ENCODE measurements at places on chromosomes 12 and 14.

GRCh38 chr14:54985156-54985555 is 41.7 kb downstream of the WDHD1 start:
- DNase-seq = no peak
- no peaks in the 10 kb centered on the region for H3K4me1 ChIP-seq
- no peaks in the 10 kb centered on the region for H3K27me3 ChIP-seq
- no peaks in the 10 kb centered on the region for H3K36me3 ChIP-seq
- no peak overlapping the region for H3K4me3 ChIP-seq

- H3K4me3 ChIP-seq = no peak overlapping the region
- no peaks in the 10 kb centered on the region for H3K27me3 ChIP-seq
- H3K27ac ChIP-seq = peak overlapping the region; percentile 38
- DNase-seq = no peak
These were observed 147.3 kb downstream of the CEP83 start for GRCh38 chr12:94312378-94312777.

- H3K4me1 ChIP-seq = peaks cover 13% of the 10 kb centered on the region
- H3K36me3 ChIP-seq = no peaks in the 10 kb centered on the region
- no peak overlapping the region for H3K4me3 ChIP-seq
These were observed 1.1 kb upstream of the TRAF3 start for GRCh38 chr14:102775855-102776760.

DNA sequence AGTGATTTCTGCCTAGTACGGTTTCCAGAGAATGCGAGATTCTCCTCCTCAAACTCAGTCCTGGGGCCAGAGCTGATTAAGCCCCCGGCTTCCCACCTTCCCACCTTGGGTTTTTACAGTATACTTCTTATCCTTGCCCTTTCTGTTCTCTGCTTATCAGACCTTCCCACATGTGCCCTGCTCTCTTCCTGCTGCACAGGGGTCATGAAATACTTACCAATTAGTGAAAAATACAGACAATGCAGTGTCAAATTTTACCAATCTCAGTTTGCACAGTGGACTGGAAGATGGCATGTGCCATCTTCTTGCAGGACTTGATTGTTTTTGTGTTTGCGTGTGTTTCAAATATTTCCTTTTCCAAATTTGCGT is 14.7 kb downstream of the SUSD6 start:
- DNase-seq = no peak
- no peak overlapping the region for H3K4me3 ChIP-seq
- peak overlapping the region; percentile 40 for H3K27ac ChIP-seq
- peaks cover 27% of the 10 kb centered on the region for H3K4me1 ChIP-seq
- H3K27me3 ChIP-seq = no peaks in the 10 kb centered on the region

DNA sequence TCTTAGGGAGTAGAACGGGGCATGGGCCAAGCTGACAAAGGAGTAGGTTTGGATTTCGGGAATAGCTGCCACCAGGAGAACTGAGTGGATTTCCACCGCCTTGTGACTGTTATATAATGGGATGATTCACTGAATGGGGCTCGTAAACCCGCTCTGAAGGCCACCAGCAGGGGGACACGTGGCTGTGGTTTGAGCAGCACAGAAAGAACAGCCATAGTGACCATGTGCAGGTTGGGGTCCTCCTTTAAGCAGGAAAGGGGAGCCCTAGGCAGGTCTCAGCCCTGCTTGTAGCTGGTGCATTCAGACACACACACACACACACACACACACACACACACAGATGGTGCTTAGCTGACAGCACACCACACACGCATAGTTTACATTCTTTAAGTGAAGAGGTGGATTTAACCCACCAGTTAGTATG is 8.6 kb upstream of the ASB2 start:
- no peaks in the 10 kb centered on the region for H3K27me3 ChIP-seq
- peak; percentile 48 for DNase-seq
- peak overlapping the region; percentile 55 for H3K27ac ChIP-seq
- H3K4me3 ChIP-seq = no peak overlapping the region

DNA sequence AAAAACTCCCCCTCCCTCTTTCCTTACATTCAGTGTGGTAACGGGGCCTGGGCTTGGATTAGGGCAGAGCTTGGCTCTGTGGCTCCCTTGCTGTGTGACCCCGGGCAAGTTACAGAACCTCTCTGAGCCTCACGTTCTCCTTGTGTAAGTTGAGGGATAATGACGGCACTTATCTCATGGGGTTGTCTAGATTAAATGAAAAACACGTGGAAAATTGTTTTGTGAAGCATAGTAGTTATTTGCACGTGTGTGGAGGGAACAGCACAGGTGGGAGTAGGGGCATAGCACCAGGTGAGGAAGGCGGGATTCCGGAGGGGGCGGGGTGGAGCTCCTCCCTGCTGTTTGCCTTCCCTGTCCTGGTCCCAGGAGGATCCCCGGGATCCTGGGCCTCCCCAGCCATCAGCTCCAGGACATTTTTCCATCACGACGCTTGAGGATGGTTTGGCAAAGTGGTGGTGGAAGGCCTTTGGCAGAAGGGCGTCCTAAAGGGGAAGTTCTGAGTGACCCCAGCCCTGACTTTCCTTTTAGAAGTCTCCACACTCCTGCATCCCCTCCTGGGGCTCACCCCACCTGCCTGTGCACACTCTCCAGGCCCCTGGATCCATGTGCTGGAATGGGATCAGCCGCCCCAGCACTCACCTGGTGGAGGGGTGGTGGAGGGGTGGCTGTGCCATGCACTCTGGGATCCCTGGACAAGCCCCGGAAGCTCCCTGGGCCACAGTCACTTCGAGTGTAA is 22.7 kb downstream of the LRTM2 start:
- H3K27ac ChIP-seq = no peak overlapping the region
- H3K36me3 ChIP-seq = no peaks in the 10 kb centered on the region
- peaks cover 13% of the 10 kb centered on the region for H3K27me3 ChIP-seq
- H3K4me3 ChIP-seq = no peak overlapping the region
- H3K4me1 ChIP-seq = no peaks in the 10 kb centered on the region

DNA sequence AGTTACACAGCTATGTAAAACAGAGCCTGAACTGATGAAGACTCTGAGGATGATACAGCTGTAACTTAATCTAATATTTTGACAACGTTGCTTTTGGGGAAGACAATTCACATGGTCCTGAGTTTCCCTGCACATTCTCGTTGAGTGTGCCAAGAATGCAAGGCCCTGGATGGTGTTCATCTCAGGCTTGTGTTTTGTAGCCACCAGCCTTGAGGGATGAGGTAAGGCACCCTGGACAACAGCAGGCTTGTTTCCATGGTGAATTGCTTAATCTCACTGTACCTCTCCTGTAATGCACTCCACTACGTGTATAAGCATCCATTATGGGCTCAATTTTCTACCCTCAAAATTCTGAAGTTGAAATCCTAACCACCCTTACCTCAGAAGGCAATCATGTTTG is 2.1 kb downstream of the CATSPERB start:
- no peak overlapping the region for H3K27ac ChIP-seq
- H3K27me3 ChIP-seq = no peaks in the 10 kb centered on the region
- DNase-seq = no peak
- no peaks in the 10 kb centered on the region for H3K36me3 ChIP-seq
- no peak overlapping the region for H3K4me3 ChIP-seq
- no peaks in the 10 kb centered on the region for H3K4me1 ChIP-seq

DNA sequence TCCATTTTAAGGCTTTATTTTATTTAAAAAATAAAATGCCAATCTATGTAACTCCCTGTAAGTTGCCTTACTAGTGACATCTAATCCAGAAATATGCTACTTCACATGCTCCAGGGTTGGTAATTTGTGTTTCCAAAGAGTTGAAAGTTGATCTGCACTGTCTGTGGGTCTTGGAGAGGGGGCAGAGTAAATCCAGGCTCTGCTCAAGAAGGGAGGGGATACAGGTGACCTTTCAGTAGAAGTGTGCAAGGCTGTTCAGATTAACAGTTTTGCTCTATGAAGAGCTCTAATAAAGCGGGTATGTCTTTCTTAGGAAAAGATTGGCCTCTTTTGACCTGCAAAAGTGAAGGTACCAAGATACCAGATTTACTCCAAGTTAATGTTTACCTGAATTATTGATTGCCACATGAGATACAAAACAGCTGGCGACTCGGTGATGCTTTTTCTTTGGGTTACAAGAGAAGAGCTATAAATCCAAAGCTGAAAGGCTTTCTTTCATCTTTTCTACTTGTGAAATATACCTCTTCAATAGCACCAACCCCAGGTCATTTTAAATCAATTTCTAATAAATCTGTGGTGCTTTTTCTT is 75.6 kb upstream of the FLRT2 start:
- H3K4me1 ChIP-seq = no peaks in the 10 kb centered on the region
- DNase-seq = no peak
- H3K27ac ChIP-seq = no peak overlapping the region
- H3K27me3 ChIP-seq = no peaks in the 10 kb centered on the region
- H3K4me3 ChIP-seq = no peak overlapping the region

DNA sequence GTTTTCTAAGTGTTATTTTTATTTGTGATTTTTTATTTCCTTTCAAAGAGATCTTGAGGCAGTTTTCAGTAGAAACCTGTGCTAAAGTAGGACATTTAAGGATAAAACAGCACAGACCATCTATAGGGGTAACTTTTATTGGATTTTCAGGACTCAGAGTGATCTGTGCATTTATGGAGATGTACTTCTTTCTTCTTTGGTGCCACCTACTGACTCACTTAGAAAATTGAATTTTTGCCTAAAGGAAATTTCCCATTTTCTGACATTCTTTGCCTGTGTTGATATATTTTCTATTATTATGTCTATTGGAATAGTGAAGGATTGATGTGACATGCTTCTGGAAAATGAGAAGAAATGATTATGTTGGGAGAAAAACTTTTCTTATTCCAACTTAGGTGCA is 113.0 kb downstream of the UNC79 start:
- H3K27ac ChIP-seq = no peak overlapping the region
- no peak overlapping the region for H3K4me3 ChIP-seq
- no peaks in the 10 kb centered on the region for H3K27me3 ChIP-seq
- no peaks in the 10 kb centered on the region for H3K36me3 ChIP-seq
- H3K4me1 ChIP-seq = no peaks in the 10 kb centered on the region

DNA sequence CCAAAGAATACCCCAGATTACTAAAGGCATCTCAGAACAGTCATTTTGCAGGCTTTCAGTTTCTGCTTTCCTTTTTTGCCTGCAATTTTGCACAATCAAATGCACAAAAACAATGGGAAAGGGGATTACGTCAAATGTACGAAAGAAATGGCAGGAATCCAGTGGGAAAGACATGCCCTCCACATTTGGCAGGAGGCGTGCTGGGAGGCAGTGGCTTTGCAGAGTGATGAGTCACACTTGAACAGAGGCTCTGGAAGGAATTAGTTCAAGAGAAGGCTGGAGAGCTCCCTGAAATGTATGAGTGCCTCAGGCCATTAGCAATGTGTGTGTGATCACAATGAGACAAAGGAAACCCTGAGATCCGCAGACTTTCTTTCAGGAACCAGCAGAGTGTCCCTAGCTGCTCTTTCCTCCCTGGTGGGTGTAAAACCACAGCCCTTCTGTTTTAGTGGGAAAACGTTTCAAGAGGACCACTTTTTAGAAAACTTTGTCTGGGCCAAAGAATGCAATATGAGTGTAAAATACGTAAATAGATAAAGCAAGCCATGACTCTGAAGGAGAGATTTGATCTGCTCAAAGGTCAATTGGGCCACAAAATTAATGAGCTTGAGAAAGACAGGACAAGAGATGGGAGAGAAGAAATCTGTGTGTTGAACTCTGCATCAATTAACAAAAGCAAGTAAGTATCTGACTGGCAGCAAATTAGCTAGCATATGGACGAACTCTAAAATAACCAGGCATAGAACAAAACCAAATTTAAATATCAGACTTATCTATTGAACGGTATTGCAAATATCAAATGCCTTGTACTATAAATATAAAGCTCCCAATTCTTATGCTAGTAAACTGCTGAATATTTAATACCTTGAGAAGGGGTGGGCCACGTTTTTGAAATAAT is 155.4 kb upstream of the PDE3A start:
- no peak overlapping the region for H3K4me3 ChIP-seq
- no peaks in the 10 kb centered on the region for H3K36me3 ChIP-seq
- no peaks in the 10 kb centered on the region for H3K27me3 ChIP-seq
- peak overlapping the region; percentile 80 for H3K27ac ChIP-seq

- DNase-seq = no peak
- H3K4me1 ChIP-seq = no peaks in the 10 kb centered on the region
- peaks cover 35% of the 10 kb centered on the region for H3K27me3 ChIP-seq
- H3K27ac ChIP-seq = no peak overlapping the region
- peak overlapping the region; percentile 29 for H3K4me3 ChIP-seq
- no peaks in the 10 kb centered on the region for H3K36me3 ChIP-seq
These were observed 545 bp downstream of the PPFIA2 start for GRCh38 chr12:81758421-81759189.

DNA sequence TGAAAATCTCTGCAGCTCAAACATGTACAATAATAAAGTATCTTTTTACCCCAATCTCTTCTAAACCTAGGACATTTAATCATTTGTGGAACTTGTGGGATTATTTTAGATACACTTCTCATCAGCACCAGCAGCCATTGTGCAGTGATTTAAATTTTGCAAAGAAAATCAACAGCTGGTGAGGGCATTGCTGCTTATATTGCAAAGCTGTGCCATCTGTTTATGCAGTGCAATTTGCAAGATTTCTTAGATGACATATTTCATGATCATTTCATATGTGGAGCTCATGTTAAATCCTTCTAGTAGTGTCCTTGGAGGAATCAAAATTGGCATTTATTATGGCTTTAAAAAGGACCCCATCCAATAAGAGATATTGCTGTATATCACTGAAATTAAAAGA is 320.7 kb downstream of the BTG1 start:
- no peak overlapping the region for H3K27ac ChIP-seq
- no peaks in the 10 kb centered on the region for H3K4me1 ChIP-seq
- no peak overlapping the region for H3K4me3 ChIP-seq
- H3K36me3 ChIP-seq = no peaks in the 10 kb centered on the region
- H3K27me3 ChIP-seq = no peaks in the 10 kb centered on the region

- H3K27me3 ChIP-seq = peaks cover 77% of the 10 kb centered on the region
- peak overlapping the region; percentile 59 for H3K4me3 ChIP-seq
- no peaks in the 10 kb centered on the region for H3K36me3 ChIP-seq
- no peaks in the 10 kb centered on the region for H3K4me1 ChIP-seq
These were observed 2.2 kb downstream of the LRFN5 start for GRCh38 chr14:41608681-41609390.

DNA sequence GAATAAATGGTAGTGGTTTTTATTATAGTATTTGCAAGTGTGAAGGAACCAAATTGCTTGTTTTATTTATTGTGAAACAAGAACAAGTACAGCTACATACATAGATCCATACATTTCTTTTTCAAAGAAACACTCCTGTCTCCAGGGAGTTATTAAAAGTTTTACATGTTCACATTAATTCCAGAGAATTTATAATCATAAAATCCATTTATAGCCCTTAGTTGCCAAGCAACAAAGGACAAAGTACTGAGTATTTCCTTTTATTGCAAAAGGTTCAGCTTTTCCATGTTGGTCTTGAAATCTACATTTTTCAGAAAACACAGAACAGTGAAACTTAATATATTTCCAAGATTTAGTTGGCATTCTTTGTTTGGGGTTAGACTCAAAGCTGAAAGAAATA is 9.5 kb downstream of the MYRFL start:
- H3K4me3 ChIP-seq = no peak overlapping the region
- DNase-seq = no peak
- no peaks in the 10 kb centered on the region for H3K4me1 ChIP-seq
- no peaks in the 10 kb centered on the region for H3K36me3 ChIP-seq
- no peak overlapping the region for H3K27ac ChIP-seq
